ENCODE measurements at places on chromosomes 16 and 17.

DNA sequence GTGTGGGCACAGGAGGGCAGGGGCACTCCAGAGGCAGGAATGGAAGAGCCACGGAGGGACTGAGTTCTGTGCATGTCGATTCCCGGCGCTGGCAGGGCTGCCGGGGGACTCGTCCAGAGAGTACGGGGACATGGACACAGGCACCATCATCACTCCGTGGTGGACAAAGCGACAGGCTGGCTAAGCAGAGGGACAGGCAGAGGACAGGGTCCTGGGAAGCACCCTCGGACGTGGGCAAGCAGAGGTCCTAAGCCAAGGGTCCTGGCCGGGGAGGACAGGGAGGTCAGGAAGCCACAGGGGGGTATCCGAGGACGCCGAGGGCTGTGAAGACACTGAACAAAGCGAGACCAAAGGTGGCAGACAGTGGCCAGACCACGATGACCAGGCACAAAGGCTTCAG is 44.3 kb upstream of the ENPP7 start:
- no peak for DNase-seq

GRCh38 chr16:2500430-2500917 is 13.3 kb upstream of the ATP6V0C start:
- DNase-seq: no peak

GRCh38 chr16:30893744-30894539 is at the start of gene BCL7C:
TSS of gene BCL7C (minus strand) at chr16:30894077. CDS start at chr16:30893944, 133 bp downstream.
- peak; percentile 42 for DNase-seq

DNA sequence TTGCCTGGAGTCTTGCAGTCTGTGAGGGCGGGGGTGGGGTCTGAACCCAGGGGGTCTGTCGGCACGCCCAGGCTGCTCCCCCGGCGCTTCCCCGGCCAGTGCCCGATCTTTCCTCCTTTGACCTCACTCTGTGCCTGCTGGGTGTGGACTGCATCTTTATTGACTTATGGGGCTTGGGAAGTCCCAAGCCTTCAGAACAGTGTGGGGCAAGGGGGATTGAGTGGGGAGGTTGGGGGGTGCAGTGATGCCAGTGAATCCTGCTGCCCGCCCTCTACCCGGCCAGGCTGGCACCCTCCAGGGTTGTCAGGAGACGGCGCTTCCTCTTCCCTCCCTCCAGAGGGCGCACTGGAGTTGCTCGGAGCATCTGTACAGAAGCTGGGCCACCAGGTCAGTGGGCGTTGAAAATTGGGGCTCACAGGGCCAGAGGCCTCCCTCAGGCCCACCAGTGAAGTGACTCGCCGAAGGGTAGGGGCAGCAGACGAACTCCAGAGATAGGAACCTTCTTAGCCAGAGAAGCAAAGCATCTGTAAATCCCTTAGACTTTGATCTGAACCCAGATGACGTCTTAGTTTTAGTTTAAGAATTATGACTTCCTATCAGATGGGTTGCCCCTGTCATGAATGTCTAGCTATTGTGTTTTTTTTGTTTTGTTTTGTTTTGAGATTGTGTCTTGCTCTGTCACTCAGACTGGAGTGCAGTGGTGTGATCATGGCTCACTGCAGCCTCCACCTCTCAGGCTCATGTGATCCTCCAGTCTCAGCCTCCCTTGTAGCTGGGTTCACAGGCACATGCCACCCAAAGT is 184.8 kb upstream of the CIBAR2 start:
- no peak for DNase-seq

DNA sequence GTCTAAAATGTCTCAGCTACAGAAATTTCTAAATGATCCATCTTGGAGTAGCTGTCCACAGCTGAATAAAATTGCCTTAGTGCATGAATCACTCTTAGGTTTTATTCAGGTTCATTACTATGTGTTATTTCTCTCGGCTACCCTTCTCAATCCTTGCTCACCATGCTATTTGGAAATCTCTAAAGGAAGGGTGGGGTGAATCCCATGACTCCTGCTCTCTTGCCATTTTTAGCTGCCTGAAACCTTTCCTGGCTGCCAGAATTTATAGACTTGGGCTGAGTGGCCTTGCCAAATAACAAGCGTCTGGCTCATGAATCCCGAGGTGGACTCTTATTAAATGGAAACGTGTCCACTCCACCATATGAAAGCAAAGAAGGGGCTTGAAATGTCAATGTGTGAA is 936.1 kb upstream of the SOX9 start:
- no peak for DNase-seq

GRCh38 chr16:75750528-75750927 is 24.2 kb upstream of the CPHXL start:
- no peak for DNase-seq

DNA sequence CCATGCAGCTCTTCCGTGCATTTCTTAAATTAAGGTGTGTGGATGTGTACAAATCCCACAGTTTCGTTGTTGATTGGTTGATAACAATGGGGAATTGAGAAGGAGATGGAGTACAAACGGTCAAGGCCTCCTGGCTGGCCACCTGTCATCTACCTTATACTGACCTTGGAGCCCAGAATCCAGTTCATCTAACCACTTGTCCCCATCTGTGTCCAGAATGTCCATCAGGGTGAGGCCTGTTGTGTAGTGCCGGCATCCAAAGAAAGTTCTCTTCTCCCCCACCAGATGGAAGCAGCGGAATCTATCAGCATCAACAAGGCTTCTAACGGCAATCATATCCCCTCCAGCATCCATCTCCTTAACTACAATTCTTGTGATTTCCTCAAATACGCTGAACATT is 1.5 kb downstream of the GSDMB start:
- DNase-seq: no peak

DNA sequence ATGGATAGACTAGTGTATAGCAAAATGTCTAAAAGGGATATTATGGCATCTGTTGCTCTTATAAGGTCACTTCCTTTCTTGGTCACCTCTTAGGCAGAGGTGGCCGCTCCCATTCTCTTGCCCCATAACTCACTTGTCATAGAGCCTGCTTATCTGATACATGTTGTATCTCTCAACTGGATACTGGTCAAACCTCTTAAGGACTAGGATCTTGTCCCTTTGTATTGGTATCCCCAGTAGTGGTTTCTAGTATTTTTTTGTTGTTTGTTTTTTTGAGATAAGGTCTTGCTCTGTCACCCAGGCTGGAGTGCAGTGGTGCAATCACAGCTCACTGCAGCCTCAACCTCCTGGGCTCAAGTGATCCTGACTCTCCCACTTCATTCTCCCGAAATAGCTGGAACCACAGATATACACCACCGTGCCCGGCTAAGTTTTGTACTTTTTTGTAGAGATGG is 27.0 kb downstream of the ZSWIM7 start:
- DNase-seq: no peak

DNA sequence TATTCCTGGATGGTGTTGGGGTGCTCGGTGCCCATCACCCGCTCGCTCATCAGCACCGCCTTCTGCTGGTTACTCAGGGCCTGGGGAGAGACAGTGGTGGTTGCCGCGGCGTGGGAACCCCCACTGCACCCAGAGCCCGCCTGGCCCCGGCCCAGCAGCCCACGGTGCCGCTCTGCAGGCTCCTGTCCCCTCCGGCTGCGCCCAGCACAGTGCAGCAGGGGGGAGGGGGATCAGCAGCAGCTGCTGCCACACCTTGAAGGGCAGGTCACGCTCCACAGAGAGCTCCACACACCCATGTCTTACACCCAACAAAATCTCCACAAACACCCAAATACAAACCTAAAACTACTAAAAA is 18.8 kb downstream of the CLUH start:
- no peak for DNase-seq

DNA sequence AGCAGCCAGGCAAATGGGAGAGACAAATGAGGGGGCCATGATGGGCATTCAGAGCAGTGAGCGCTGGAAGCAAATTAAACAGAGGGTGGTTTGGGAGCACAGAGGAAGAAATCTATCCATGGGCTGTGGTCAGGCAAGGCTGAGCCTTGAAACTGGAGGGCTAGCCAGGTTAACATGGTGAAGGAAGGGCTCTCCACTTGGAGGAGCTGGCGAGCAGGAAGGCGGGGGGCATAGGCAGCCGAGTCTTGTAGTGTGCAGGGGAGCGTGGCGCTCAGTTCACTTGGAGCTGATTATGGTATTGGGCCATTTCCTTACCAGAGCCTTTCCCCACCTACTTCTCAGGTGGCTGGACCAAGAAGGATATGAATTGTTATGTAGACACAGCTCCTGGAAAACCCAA is 189.7 kb downstream of the SNX29 start:
- DNase-seq: no peak

- DNase-seq: no peak
Measured at GRCh38 chr17:75758131-75758905, 6.7 kb downstream of the GALK1 start.

- DNase-seq: no peak
Measured at GRCh38 chr16:14672403-14672971, 21.6 kb downstream of the PLA2G10 start.

DNA sequence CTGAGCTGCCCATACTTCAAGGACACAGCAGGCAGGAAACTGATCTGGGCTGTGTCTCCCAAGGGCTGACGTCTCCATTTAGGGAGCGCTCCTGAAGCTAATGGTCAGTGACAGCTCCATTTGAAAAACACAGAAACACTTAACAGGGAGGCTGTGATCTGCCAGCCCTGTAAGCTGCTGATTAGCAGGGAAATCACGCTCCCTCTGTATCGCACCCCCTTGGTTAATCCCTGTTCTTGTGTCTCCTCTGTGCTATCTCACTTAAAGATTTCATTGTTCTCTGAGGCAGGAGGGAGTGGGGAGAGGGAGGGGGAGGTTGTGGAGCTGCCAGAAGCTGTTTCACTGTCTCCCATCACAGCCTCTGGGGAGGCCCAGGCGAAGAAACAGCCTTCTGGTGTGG is 47.4 kb upstream of the CACNG3 start:
- DNase-seq: peak; percentile 59

- DNase-seq: no peak
Measured at GRCh38 chr17:15896277-15896676, 48.7 kb upstream of the ADORA2B start.

GRCh38 chr16:26281381-26282110 is 589.8 kb downstream of the HS3ST4 start:
- no peak for DNase-seq

DNA sequence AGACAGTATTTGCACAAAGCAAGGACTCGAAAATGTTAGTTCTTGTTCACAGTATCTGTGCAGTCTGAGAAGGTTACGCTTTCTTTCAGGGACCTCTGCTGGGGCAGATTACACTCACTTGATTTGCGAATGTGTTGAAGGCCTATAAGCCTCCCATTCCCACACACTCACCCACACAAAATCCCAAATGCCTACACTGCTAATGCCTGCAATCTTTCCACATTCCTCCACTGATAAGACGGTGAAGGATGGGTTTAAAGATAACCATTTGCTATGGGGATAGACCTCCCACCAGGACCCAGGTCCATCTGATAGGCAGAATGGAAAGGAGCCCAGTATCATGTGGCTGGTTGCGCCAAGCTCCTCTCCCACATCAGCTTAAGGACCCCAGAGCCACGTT is 394.9 kb upstream of the SALL1 start:
- no peak for DNase-seq

DNA sequence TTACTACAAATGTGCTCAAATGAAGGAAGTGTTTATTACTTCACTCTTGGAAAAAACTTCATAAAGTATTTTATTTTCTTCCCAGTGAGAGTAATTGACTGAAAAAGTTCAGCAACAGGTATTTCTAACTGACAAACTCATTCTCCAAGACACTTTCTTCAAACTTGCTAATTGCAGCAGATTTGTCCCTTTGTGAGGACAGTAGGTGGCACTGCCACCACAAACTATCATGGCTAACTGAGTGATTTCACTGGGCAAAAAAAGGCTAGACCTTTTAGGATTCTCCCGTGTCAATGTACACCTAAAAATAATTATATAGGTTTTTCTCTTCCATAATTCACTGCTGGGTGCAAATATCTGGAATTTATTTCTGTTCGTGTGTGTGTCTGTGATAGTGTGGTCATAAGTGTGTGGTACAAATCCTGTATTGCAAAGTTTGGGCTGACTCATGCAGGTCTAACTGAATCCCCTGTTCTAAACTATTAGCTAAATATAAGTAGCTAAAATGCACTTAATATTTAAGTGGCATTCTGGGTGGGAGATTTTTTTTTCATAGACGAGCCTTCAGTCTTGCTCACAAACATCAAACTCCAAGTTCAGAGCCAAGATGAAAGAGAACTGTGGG is 3.9 kb downstream of the HS3ST3A1 start:
- no peak for DNase-seq

DNA sequence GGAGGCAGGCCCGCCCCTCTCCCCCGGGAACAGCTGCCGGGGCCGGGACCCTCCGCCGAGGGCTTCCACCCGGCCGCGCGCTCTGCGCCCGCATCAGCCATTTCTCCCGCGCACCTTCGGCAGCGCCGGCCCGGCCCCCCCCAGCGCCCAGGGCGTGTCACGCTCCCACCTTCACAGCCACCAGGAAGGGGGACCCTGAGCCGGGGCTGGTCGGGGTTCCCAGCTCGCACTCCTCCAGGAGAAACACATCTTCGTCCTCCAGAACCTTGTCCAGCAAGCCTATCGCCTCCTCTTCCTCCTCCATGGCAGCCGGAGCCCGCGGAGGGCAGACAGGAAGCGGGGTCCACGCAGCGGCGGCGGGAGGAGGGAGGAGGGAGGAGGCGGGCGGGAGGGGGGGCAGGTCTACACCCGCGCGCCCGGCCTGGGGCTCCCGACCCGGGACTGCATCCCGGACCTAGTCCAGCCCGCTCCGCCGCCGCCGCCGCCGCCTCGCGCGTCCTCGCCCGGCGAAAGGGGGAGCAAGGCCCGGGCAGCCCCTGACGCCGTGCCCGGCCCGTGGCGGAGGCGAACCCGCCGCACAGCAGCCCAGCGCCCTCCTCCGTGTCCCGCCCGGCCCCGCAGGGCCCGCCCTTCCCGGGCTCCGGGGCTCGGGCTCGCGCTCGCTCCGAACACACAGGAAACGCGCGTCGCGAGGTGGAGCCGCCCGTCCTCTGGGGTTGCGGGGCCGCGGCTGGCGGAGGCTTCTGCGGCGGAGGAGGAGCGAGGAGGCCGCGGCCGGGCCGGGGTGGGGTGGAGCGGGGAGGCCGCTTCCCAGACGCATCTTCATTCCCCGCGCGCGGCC is 70.8 kb downstream of the ABR start:
- DNase-seq: no peak

DNA sequence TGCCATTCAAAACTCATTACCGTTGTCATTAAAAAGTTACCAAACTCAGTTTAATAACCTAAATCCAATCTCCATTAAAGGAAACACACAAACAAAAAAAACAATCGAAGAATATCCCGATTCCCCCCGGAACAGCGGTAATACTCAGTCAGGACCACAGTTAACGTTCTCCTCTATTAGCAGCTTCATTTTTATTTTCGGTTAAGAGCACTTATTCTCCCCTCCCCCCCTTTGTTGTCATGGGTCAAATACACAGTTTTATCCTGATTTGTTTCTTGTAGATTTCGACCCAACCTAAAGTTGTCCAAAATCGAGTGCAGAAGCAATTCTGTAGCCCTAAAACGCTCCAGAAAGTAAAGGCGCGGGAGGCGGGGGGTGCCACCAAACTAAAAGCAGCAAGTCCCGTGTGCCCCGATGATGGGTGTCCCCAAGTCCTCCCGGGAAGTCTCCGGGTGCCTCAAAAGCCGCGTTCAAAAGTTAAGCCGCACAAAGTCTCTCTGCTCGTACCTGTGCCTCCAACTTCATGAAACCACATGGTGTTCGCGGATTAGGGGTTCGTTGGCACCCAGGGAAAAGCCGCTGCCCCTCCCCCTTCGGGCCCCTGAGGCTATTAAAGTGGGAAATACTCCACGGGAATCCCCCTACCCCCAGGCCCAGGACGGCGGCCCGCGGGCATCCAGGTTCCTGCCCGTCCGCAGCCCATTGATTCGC is 996 bp downstream of the SUMO2 start:
- DNase-seq: no peak

- DNase-seq: no peak
Measured at GRCh38 chr16:2737895-2738418, 14.5 kb upstream of the SRRM2 start.

Measured in retinal pigment epithelial cell (primary cell).